ENCODE measurements at places on chromosomes 16 and 17.

GRCh38 chr16:73202161-73202729 lies 154.3 kb upstream of the ZFHX3 start:
- peak; percentile 94 for DNase-seq

DNA sequence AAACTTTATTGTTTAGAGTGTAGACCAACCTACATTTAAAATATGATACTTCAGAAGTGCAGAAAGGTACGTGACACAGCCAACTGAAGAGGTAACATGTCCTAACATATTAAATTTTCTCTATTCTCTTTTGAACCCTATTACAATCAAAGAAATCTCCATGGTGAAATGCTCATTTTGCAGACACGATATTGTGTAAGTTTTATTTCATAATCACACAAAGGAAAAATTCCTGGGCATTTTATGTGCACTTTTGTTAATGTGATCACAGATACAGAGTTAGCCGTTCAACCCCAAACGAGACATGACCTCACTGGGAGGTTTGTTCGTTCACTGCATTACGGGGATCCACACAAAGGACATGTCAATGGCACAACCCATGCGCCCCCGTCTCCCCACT lies 21.8 kb downstream of the KCNJ16 start:
- no peak for DNase-seq

DNA sequence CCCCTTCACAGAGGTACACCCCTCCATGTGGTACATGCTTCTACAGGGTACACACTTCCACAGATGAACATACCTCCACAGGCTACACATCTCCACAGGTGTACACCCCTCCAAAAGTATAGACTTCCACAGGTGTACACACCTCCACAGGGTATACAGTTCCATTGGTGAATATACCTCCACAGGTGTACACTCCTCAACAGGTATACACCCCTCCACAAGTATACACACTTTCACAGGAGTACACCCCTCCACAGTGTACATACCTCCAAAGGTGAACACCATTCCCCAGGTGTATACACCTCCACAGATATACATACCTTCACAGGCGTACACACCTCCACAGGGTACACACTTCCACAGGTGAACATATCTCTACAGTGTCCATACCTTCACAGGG lies 9.4 kb downstream of the FOXN1 start:
- DNase-seq, result no peak

DNA sequence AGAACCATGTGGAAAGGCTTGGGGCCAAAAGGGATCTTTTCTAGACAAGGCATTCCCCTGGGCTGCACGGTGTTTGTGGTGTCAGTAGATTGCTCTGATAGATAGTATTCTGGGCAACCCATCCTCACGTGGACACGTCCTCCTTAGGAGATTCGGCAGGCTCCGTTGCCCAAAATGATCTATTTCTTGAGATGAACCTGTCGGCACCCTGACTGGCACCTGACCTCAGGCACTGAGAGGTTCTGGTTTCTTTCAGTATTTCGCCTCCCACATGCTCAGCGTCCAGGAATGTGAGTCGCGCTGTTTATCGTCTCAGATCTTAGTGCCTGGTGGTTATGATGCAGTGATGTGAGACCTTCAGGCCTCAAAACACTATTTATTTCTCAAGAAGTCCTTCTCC lies 89.7 kb downstream of the MARCHF10 start:
- DNase-seq, result no peak

GRCh38 chr17:4610162-4610561 lies 25.8 kb downstream of the SMTNL2 start:
- no peak for DNase-seq

DNA sequence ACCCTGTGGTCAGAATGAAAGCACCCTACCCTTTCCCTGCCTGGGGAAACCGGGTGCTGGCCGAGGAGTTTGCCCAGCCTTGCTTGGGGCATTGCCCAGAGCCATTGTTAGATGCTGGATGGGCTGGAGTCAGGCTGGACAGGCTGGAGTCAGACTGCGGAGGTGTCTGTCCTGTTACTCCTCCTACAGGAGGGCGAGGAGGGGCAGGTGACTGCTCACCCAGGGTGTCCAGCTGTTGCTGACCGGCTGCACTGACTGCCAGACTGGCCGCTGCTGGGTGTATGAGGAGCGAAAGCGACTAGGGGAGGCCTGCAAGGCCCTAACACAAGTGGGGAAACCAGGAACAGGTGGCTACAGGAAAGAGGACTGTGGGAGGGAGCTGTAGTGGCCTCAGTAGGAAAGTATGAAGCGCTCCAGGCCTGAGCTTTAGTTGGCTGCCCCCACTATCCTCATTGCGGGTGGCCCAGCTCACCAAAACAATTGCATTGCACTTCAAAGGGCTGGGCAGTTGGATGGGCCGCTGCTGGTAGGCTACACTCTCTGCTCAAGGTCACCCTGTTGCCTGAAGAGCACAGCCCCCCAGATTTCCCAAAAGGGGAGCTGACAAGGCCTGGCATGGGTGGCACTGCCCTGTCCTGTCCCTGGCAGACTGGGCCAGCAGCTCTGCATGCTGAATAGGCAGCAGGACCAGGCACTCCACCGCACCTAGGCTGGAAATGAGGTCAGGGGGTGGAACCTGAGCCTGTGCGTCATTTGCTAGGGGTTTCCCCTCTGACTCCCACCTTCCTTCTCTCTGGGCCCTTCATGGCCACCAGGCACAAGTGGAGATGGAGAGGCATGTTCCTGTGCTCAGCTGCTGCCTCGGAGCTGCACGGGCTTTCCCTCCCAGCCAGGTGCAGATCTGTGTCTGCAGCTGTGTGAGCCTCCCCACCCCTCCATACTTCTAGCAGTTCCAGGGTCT lies 18.4 kb downstream of the LDHD start:
- no peak for DNase-seq

Measured in fibroblast of the conjunctiva (primary cell).